ENCODE measurements at places on chromosomes 13 and 19. TPM values are rescaled to one million over a fixed set of nuclear protein-coding genes. Genes with fewer than 3 reads are reported as not detected.

DNA sequence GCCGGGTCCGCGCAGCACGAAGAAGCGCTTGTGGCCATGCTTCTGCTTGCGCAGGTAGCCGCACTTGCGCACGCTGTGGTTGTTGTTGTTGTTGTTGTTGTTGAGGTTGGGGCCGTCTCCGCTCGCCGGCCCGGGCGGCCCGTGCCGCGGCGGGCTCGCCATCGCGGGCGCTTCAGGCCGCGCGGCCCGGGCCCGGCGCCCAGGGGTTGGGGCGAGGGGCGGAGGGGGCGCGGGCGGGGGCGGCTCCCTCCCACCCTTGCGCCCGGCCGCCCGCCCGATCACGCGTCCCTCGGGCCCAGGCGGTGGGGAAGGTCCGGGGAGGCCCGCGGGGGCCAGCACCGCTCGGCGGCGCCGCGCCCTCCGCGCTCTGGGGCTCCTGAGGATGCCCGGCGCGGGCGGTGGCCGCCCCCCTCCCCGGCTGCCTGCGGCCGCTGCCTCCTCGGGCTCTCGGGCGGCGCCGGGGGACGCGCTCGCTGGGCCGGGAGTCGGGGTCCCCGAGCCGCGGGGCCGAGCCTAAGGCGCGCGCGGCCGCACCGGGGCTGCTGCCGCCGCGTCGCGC is 412 bp downstream of the IRS2 start:
- no peak for DNase-seq

IZUMO4 gene
- 1.2 TPM for total RNA-seq

DNA sequence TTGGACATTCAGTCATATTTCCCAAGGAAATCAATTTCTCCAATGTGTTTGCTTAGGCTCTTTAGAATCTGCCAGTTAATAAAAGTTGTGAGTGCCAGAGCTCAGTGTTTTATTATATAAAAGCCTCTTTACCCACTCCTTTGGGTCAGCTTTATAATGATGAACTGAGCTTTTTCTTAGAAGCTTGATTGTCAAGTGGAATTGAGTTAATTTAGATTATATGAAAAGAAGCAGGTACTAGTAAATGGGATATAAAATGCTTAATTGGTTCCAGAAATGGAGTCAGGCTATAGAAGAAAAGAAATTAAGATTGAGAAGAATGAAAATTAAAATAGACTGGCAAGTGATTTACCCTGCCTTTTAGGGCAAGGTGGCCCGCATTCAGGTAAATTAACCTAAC is 363.2 kb downstream of the SLITRK6 start:
- DNase-seq = no peak

PRTN3 gene
- total RNA-seq = 225 TPM

DNA sequence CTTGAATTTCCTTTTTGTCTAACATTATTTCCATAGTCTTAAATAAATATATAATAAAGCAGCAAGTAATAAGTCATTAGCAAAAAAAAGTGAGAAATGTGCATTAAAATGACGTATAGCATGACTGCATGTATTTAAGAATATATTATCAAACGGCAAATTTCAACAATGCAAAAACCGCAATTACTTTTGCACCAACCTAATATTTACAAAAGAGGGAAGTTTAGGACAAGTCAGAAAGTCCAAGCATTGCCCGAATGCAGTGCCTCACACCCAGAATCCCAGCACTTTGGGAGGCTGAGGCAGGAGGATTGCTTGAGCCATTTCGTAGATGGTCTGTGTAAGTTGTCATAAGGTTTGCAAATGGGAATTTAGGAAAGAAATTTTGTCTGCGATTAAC is 10.2 kb upstream of the NAXD start:
- DNase-seq = no peak

DUS3L gene
- 19.0 TPM for total RNA-seq

KCNN1 gene
- total RNA-seq = 0.05 TPM

DNA sequence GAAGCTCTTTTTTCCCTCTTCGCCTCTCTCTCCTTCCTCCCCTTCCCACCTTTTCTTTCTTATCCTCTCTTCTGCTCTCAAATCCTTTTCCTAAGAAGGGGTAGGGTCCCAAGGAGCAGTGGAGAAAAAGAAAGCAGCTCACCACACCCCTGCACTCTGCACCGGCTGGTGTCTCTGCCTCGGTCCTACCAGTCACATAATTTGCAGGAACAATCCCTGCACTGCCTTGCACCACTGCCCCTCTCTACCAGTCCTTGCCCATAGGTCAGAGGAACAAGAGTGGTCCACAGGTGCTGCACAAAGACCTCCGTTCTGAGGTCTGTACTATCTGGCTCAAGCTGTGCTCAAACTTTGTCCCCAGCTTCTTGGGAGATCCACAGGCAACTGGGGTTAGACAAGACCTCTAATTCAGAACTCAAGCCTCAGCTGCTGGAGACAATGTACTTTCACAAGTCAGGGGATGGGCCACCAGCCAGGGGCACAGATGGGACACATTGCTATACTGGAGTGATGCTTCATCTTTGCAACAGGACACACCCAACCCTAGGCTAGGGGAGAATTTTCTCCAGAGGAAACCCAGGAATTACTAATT is 125.4 kb upstream of the ZNF507 start:
- no peak for DNase-seq

DNA sequence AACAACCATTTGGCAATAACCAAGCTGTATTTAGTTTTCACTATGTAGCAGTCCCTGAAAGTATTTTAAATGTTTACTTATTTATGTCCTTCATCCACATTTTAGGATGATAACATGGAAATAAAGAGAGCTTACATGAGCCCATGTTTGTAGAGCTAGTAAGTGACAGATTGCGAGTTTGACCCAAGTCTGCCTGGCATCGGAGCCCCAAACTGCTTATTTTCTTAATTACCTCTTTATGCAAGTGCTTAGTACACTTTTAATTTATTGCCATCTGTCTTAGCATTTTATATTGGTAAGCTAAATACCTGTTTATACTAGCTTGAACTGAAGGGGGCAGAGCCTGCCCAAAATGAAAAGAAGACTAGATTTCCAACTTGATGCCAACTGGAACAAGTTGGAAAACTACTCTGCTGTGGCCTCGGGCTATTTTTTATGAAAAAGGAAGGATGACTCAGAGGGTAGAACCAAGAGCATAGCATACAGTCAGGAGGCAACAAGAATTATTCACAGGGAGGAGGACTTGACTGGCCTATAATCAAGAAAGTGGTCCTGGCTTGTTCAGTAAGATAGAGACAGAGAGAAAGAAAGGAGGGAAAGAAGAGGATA is 150.2 kb downstream of the NDFIP2 start:
- no peak for DNase-seq

DNA sequence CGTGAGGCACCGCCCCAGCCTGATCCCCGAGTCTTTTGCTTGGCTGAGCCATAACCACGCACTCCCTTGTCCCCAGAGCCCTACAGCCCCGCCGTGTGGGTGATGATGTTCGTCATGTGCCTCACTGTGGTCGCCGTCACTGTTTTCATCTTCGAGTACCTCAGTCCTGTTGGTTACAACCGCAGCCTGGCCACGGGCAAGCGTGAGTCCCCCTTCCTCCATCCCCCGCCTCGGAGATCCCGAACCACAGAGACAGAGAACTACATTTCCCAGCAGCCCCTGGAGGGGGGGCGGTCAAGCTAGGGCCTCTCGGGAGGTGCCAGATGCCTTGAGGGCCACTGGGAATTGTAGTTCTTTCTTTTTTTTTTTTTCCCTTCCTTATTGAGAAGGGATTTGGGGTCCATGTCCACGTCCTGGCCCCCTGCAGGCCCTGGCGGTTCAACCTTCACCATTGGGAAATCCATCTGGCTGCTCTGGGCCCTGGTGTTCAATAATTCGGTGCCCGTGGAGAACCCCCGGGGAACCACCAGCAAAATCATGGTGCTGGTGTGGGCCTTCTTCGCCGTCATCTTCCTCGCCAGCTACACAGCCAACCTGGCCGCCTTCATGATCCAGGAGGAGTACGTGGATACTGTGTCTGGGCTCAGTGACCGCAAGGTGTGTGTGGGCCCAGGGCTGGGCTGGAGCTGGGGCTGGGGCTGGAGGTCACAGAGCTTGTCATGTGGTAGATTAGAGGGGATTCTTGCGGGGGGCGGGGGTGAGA is 25.9 kb downstream of the GRIN2D start:
- DNase-seq = peak; percentile 55

MYPOP gene
- total RNA-seq = 0.70 TPM

DNA sequence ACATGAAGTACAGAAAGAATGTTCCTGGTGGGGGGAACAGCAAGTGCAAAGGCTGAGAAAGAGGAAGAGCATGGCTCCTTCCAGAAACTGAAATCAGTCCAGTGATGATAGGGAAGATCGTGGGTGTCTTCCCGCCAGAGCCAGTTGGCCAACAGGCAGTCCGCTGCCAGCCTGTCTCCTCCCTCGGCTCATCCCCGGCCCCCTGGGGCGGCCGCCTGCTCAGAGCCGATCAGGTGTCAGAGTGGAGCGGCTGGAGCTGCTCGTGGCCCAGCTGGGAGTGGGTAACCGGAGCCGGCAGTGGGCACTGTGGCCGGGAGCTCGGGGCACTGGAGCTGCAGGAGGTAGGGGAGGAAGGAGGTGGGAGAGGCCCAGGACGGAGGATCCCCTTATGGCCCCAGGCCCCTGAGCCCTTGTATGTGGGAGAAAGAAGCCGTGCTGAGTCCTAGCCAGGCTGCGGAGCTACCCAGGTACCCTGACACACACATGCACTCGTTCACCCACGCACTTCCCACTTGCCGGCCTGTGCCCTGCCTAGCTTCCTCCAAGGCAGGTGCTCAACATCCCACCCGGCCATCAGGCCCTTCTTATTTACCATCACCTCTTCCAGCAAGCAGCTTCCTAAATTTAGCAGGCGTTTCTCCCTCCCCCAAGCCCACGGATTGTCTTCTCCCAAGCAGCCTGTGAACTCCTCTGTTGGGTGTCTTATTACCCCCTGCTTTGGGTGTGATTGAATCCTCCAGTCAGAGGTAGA is 1.7 kb downstream of the ANKRD24 start:
- DNase-seq = no peak

GRCh38 chr13:113585896-113586295 is 1.3 kb downstream of the TFDP1 start:
- DNase-seq = peak; percentile 51

SIGLEC8 gene
- total RNA-seq = 2.3 TPM

GRCh38 chr19:19500975-19501644 is 14.2 kb downstream of the TSSK6 start:
- no peak for DNase-seq

GRCh38 chr19:5463959-5464358 is 8.7 kb downstream of the ZNRF4 start:
- DNase-seq = no peak

LRG1 gene
- 581 TPM for total RNA-seq

FEM1A gene
- 10.0 TPM for total RNA-seq

DNA sequence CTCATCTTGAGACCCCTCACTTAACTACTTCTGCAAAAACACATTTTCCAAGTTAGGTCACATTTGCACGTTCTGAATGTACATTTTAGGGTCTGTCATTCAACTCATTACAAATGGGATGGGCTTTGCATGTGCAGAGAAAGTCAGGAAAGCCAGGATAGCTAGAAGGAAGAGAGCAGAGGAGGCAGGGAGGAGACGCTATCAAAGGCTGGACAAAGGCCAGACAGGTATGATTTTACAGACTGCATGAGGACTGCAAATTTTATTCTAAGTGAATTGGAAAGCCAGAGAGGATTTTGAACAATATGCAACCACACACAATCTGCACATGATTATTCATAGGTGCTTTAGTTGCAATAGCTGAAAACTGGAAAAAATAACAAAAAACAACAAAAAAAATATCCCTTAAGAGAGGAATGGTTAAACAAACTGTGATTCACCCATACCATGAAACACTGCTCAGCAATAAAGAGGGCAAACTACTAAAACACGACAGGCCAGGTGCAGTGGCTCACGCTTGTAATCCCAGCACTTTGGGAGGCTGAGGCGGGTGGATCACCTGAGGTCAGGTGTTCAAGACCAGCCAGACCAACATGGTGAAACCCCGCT is 21.1 kb downstream of the SYDE1 start:
- no peak for DNase-seq

- no peak for DNase-seq
Measured at GRCh38 chr13:76440568-76440967, 445.6 kb downstream of the KCTD12 start.

SPRED3 gene
- not detected for total RNA-seq

DNA sequence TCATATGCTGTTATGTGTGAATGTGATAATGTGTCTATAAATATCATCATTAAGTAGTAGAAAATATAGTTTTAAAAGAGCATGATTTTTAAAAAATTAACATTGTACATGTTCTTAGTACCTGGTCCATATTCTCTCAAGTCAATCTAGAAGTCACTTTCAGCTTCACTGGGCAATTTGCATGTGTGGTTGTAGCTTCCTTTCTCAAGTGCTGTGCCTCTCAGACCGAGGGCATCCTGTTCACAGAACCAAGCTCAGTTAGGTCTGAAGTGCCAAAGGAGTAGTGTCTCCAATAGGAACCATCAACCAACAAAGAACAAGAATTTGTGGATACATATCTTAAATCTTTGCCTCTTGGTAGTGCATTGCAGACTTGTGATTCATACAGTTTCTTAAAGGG is 541.8 kb upstream of the SLC10A2 start:
- DNase-seq = no peak
